CD4-positive, alpha-beta T cell treated with Interleukin-4 for 4 hours (primary cell): ENCODE measurements at places on chromosomes 3 and 15.
A peak's percentile ranks its signal among the peaks of the same experiment; 100 is the strongest.

GRCh38 chr15:29693225-29693624 lies 129.0 kb downstream of the TJP1 start:
- DNase-seq: no peak

DNA sequence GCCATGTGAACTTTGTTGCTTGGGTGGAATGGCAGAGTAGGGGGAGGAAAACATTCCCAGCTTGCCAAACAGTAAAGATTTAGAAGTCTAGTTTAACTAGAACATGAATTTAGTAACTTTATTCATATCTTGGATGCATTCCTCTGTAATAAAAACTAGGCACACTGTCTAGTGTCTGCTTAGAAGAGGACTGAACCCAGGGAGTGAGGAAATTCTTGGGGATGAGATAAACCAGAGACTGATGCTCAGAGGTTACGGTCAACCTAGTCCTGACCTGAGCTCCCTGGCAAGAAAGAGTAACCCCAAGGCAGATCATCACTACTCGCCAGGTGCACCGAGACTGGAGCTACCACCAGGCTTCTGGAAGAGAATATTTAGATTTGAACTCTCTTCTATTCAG lies 58.2 kb downstream of the SNRK start:
- no peak for DNase-seq

DNA sequence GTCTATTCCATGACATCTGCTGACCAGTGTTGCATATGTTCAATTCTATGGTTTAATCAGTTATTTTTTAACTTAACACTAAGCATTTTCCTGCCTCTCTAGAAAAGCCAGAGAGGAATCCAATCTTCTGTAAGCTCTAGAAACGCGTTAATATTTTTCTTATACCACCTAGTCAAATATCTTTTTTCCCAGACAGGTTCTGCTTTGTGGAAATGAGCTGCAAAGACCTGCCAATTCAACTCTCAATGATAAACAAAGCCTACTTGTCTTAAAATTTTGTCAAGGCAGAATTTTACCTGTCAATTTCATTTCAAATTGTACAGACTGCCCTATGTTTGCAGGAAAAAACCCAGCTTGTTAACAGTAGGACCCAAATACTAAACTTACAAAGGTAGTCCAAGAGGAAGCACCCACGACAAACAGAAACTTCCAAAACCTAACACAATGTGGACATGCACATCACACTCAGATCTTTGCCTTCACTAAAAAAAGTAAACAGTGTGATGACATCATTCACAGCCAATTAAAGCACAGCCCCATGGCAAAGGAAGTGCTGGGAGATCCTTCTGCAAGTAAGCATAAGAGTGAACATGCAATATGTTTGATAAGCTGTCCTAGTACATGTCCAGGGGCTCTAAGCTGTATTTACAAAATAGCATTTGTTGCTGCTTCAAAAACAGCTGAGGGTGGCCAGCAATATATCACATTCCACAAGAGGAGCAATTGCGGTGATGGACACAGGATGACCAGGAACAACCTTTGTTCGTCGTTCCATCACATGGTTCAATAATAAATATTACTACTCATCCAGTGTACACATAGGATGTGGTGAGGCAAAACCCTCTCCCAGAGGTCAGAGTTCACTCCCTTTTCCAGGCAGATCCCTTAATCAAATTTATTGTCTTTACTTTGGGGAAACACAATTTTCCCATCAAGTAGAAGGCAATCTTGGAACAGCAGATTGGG lies 139.4 kb upstream of the TSC22D2 start:
- no peak for DNase-seq

DNA sequence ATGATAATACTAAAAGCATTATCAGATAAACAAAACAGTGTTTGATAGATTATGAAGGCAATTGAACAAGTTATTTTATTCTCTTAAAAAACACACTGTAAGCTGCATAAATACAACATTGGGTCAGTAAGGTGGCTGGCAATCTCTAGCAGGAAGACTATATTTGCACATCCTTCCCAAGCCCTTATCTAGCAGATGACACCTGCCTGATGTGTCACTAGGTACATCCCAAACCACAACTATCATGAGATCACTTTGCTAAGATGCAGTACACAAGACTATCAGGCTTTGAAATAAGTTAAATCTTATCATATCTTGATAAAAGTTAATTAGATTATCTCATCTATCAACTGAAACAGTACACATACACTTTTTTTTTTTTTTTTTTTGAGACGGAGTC lies 417.4 kb downstream of the MECOM start:
- DNase-seq: no peak

DNA sequence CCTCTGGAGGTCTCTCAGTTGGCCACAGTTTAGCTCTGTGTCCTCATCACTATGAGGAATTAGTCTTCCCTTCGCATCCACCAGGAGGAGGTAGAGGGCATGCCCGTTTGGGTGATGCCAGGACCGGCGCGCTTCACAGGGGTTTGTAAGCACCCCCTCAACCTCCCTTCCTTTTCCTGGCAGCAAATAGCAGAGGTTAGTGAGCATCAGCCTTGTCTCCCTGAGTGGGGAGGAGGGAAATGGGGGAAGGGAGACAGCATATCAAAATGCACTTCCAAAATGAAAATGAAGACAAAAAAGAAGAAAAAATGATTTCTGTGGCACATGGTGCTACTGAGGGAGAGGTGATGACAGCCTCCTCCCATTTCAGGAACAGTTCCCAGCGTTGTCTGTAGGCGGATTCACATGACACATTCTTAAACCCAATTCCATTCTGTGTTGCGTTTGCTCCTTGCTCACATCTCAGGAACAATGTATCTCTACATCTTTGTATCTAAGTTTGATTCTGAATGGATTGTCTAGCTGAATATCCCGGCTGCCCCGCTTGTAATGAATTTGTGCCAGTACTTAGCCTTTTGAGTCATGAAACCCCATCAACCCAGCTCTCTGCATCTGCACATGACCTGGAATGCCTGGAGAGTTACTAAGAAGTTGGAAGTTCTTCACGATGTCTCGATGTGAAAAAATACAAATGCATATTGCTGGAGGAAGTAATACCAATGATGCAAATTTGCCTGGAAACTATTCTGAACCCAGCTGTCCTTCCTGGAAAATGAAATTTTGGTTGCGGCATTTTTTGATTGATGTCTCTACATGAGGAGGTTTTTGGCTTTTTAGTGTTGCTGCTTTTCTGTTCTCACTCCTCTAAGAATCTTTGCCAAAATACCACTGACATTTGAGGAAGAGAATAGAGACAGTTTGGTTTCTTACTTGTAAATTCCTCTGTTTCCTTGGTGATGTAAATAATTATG lies 45.2 kb downstream of the TYRO3 start:
- DNase-seq: peak; percentile 55

DNA sequence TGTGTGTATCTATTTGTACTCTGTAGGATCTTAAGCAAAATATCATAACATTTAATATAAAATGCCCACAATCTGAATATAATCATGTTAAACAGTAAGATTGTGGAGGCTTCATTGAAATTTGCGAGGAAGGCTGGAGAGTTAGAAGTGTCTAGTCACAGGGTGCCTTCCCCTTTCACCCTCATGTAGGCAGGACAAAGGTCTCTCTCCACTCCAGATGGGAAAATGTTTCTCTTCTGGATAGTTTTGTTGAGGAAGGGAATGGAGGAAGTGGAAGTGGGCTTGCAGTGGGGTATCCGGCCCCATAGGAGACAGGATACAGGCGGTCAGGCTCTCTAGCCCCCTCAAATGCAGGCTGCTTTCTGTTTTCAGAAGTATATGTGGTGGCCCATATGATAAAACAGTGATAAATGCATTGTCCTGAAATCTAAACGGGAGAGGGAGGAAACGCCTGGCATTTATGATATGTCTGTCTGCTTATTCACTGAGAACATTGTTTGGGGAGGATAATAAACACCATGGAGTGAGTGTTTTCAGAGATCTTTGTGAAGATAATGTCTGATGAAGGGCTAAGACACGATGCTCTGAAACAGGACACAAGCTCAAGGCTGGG lies 13.3 kb upstream of the MYZAP start:
- no peak for DNase-seq

- no peak for DNase-seq
Measured at GRCh38 chr3:130787422-130788068, 40.9 kb upstream of the PIK3R4 start.

- DNase-seq: no peak
Measured at GRCh38 chr3:159923956-159924355, 64.7 kb upstream of the IL12A start.

GRCh38 chr3:115336836-115337235 lies 189.7 kb upstream of the ZBTB20 start:
- no peak for DNase-seq

DNA sequence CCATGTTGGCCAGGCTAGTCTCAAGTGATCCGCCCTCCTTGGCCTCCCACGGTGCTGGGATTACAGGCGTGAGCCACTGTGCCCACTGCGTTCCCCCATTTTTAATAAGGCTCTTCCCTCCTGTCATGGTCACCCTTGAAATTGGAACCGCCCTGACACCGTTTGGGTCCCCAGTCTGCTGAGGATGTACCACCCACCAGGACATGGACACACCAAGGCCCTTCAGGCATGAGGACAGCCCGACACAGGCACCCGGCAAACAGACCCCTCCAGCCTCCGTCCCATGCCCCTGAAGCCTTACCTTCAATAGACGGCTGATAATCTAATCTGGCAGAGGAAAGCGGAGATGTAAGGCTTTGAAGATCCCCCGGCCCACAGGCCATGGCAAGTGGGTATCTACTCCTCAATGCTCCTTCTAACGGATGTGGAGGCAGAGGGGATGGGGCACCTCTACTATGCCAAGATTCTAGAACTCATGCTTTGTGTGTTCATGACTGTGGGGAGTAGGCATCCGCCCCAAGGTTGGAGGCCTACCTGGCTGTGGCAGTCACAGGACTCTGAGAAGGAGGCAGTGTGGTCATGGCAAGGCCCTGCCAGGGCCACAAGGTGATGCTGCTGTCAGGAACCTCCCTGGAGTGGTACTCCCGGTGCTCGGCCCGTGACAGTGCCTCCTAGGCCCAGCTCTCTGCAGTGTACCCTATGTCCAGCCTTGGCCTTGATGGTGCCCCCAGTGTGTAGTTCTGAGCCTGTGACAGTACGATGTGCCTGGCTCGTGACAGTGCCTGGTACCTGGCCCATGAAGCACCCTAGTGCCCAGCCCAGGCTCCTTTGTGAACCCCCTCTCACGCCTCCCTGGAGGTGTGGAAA lies 18.6 kb upstream of the PRSS50 start:
- DNase-seq: no peak

DNA sequence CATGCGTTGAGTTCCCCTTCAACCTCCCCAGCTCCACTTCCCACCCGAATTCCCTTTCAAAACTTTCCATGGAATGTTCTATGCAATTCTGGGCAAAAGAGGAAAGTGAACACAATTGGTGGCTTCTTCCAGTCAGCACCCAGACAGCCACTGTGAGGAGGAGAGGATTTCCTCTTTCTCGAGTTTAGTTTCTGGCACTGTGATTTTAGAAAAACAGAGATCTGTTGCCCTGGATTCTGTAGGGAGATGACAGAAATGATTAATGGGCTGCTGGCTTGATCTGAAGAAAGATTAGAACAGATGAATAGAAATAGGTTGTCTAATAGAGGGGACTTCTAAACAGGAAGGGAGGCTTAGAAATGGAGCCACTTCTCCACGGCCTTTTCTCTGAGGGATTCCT lies 172.0 kb downstream of the MCTP2 start:
- DNase-seq: no peak

DNA sequence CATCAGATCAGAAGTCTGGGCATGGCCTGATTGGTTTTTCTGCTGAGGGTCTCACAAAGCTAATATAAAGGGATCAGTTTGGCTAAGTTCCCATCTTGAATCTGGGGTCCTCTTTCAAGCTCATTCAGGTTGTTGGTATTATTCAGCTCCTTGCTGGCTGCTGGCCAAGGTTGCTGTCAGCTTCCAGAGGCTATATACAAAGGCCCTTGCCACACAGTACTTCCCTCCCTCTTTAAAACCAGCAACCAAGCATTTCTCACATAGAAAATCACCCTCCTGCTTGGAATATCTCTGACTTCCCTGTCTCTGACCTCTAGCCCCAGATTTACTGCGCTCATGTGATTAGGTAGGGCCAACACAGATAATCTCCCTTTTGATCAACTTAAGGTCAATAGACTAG lies 442.9 kb downstream of the ERC2 start:
- DNase-seq: no peak

DNA sequence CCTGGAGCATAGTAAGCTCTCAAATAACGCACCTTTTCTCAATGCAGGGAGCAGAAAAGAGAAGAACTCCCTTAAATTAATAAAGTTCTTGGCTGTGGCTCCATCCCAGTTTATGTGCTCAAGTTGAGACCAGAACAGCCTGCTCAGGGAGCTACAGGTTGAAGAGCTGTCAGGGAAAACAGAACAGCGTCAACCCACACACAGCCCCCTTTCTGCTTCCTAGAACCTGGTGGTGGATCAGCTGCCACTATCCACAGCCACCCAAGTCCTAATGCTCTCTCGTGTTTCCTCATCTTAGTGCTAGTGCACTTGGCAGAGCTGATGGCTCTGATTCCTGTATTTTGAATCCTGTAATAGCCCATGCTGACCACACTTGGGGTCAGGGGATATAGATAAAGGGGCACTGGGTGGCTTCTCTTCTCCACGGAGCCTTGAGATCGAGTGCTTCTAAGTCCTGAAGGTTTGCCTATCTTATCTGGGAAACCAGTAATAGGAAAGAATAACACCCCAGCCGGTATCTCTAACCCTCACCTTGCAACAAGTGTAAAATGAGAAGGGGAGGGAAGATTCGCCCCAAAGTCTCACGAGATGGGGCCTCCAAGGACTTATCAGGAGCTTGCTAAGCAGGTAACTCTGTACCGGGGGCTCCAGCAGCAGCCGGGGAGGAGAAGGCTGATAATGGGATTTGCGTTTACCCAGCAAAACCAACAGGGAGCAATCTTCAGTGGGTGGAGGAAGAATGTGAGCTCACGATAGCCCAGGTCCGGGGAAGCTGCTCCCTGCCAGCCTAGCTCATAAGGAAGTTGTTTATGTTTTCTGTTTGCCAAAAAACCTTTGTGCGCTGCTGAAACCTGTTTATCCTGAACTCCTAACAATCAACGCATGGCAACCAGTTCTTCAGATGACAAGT lies 136.2 kb upstream of the ICE2 start:
- DNase-seq: no peak

DNA sequence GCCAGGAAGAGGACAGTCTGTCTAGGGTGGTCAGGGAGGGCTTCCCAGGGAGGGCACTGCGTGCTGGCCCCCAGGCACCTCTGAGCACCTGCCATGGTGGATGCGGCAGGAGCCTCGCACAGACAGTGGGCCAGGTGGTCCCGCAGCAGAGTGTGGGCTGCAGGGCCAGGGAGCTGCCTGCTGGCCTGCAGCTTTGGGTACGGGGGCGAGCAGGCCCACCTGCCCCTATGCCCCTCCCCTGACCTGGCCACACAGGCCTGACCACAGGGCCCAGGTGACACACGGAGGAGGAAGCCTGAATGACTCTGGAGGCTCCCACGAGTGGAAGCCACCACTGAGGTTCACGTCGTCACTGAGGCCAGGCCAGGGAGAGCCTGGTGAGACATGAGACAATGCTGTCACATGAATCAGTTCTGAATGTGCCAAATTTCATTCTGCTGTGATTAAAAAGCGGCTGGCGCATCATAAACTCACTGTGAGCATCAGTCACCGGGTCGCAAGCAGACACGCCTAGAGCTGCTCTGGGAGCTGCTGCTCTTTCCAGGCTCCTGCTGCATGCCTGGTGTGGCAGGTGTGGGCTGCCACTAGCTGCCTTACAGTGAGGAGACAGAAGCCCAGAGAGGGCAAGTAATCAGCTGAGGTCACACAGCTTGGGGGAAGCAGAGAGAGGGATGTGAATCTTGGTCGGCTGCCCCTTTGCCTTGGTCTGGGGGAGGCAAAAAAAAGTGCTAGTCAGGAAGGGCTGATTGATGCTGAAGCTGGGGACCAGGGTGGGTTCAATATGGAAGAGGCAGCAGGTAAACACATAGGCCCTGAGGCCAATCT lies 39.5 kb upstream of the IQSEC1 start:
- no peak for DNase-seq
